Stimulated activated CD8-positive, alpha-beta memory T cell treated with anti-CD3 and anti-CD28 coated beads, Interleukin-15, amount 100 ng/mL, for 24 hours (primary cell): ENCODE measurements at places on chromosomes 11 and 22.

DNA sequence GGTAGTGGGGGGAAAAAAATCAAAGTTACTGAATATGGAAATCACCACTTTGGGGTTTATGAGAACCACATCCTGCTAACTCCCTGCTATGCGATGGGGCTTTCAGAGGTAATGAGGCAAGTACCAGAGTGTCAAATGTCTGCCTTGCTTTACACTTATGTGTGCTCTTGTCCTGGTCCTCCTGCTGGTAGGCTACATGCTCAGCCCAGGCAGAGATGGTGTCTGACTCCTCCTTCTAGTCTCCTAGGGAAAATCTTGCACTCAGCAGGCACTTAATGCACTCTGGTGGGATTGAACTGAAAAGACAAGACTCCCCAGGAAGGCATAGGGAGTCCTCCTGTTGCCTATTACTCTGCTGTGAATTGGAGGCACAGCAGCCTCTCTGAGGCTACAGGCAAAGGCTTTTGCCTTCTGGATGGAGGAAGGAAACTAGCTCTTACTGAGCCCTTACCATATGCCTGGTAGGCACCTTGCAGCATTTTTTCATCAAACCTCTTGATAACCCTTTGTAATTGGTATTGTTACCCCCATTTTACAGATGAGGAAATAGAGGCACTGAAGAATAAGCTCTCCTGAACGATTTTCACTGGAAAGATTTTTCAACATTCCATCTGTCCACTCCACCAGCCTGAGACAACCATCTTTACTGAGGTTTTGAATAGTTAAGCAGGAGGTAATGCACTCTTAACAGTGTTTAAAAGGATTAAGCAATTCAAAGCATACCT lies 132.1 kb upstream of the PAX6 start:
- DNase-seq: no peak

DNA sequence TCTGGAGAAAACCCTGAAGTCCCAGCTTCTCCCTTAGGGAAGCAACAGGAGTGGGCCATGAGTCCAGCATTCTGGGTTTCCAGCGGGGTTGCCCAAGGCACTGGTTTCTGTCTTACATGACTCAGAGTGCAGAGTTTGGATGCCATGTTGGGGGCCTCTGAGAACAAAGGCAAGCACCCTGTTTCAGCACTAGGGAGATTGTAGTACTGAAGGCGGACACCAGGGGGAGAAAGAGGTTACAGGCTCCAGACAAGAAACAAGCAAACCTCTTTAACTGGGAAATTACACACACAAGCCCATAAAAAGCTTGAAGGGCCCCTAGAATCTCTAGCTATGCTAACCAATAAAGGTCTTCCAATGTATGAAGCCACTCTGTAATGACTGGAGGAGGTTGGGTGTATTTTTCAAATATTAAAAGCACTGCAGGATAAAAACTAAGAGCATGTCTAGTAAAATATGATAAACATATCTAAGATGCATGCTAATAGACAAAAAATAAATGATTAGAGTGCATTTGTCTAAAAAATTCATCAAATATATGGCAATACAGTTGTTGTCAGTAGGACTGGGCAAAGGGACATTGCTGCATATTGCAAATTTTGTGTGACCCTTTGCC lies 7.1 kb downstream of the MS4A6E start:
- peak; percentile 38 for DNase-seq

GRCh38 chr11:123111465-123111864 lies 49.5 kb upstream of the HSPA8 start:
- no peak for DNase-seq

GRCh38 chr22:38338772-38339379 lies 21.6 kb upstream of the CSNK1E start:
- no peak for DNase-seq

DNA sequence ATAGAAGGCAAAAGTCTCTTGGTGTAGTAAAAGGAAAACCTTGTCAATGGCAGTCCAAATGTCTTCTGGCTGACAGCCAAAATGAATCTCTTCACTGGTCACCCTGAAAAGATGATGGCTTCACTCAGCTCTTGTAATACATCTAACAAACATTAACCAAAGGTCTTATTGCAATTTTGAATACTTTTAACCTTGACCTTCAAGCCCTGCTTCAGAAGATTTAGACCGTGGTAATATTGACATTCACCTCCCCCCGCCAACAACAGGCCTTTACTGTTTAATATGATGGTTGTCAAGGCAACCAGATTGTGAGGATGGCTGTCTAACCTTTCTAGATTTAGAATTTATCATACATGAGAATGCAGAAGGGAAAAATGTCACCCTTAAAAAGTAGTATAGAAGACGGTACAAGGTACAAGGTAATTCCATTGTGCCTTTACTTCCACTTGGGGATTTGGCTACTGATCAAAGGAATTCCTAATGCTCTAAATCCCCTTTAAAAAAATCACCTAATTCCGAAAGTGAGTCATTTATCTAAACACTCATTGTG lies 342.3 kb downstream of the LARGE1 start:
- DNase-seq: no peak

- DNase-seq: no peak
Observed at GRCh38 chr22:19756288-19757128, 4.1 kb upstream of the TBX1 start.

GRCh38 chr11:539971-540481 lies 2.7 kb downstream of the LRRC56 start:
- no peak for DNase-seq

DNA sequence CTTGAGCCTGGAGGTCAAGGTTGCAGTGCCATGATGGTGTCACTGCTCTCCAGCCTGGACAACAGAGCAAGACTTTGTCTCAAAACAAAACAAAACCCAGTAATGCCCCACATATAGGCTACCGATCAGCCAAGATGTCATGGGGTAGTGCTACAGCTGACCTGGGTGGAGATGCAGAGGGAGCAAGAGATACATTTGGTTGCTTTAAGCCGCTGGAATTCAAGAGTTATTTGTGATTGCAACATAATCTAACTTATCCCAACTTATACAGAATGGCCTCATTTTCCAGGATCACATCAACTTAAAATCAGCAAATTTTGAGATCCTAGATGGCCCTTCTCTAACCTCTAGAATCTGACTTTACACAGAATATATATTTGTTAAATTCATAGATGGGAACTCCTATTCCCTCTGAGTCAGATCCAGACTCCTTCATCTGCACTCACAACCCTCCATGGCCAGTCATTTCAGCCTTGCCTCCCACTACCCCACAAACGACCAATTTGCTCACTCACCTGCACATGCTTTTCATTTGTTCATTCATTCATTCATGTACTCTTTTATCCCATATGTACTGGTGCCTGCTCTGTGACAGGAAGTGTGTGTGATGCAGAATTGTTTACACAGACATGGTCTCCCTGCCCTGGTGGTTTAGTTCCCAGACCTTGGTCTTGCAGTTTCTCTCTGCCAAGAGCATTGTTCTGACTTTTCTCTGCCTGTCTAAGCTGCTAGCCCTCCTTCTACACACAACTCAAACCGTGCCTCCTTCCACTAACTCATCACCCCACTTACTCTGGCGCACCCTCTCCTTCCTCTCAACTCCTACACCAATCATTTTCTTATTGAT lies 24.1 kb upstream of the APLNR start:
- no peak for DNase-seq

GRCh38 chr22:40665312-40665711 lies 14.0 kb upstream of the MCHR1 start:
- no peak for DNase-seq
